Sigmoid colon (tissue), 7 donors: ENCODE measurements at places on chromosomes 11 and 22. TPM values are rescaled to one million over a fixed set of nuclear protein-coding genes. Genes with fewer than 3 reads are reported as not detected.

The TPP1 gene
- 39.8 TPM for total RNA-seq

The SAA1 gene
- total RNA-seq, result 1.9 TPM

The PHF21A gene
- 53.5 TPM for total RNA-seq

The NFAM1 gene
- 2.5 TPM for total RNA-seq

The HTR3A gene
- 1.6 TPM for total RNA-seq

The OR8H1 gene
- not detected for total RNA-seq

The RAB30 gene
- total RNA-seq, result 28.5 TPM

The NRXN2 gene
- 20.5 TPM for total RNA-seq

The KRTAP5-9 gene
- total RNA-seq, result not detected

The DERL3 gene
- 0.36 TPM for total RNA-seq

The TRIM3 gene
- total RNA-seq, result 22.5 TPM

The OR52L1 gene
- not detected for total RNA-seq

The LGR4 gene
- 38.7 TPM for total RNA-seq

The SUSD2 gene
- total RNA-seq, result 3.0 TPM

GRCh38 chr11:126186708-126187529 is 24.5 kb downstream of the RPUSD4 start:
- DNase-seq, result no peak

GRCh38 chr11:103929170-103929903 is 107.1 kb upstream of the DDI1 start:
- no peak for DNase-seq

GRCh38 chr22:38041760-38042487 is 15.3 kb upstream of the PICK1 start:
- no peak for DNase-seq

DNA sequence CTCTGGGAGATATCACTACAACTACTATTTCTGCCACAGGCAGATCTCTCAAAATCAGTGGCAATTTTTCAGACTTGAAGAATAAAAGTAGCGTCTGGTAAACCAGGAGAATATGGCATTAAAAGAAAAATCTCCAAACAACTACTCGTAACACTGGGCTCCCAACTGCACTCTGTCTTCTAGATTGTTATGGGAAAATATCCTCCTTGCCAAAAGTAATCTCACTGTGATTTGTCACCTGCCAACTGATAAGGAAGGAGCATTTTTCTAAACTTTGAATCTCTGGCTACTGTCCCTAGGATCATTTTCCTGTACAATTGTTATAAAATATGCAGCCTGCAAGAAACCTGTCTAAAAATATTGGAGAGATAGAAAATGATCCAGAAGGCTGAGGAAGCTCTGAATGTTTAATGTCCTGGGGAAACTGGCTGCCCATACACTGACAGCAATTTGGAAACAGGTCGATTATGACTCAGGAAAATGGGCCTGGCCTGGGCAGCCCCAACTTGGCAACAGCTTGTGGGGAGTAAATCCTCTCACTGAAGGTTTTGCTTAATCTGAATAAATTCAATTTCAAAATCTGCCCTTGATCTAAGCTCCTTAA is 90.5 kb upstream of the DBX1 start:
- DNase-seq, result no peak

- DNase-seq, result no peak
These were observed 9.8 kb downstream of the MCAT start for GRCh38 chr22:43133401-43133800.

- no peak for DNase-seq
These were observed 3.7 kb downstream of the MPZL2 start for GRCh38 chr11:118260353-118260752.

GRCh38 chr11:121570453-121570852 is 117.7 kb upstream of the SORL1-AS1 start:
- no peak for DNase-seq

- DNase-seq, result no peak
These were observed 66.4 kb downstream of the SGSM3 start for GRCh38 chr22:40436505-40437431.

- DNase-seq, result no peak
These were observed 12.0 kb upstream of the LAYN start for GRCh38 chr11:111528557-111528956.

- DNase-seq, result no peak
These were observed 9.8 kb downstream of the SLC15A3 start for GRCh38 chr11:60942219-60942618.

GRCh38 chr11:12680246-12680939 is 6.2 kb downstream of the TEAD1 start:
- peak; percentile 95 for DNase-seq

DNA sequence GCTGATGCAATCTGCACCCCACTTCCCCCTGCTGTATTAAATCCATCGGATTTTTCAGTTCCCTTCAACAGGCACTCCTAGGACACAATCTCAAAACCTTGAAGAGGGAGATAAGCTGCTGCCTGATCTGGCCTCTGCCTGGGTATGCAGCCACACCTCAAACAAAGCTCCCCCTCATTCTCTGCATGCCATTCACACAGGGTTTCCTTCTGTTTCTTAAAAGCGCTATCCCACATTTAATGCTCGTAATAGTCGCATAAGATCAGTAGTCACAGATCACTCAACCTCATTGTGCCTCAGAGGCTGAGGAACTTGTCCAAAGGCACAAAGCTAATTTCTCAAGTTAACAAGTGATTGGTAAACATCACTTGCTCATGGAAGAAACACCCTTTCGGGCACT is 34.0 kb downstream of the UQCR10 start:
- no peak for DNase-seq

DNA sequence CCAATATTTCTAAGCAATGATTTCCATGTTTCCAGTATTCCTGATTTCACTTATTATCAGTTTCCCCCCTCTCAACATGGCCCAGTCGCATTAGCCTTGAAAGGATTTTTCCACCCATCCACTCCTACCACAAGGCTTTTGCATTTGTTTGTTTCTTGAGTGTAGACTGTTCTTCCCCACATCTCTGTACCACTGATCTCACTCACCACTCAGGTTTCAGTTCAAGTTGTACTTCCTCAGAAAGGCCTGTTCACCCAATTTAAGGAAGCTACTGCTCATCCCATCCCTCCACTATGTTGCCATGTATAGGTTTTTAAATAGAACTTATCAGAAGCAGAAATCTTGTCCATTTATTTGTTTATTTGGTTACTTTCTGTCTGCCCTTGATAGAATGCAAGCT is 472.3 kb downstream of the FAM181B start:
- no peak for DNase-seq

DNA sequence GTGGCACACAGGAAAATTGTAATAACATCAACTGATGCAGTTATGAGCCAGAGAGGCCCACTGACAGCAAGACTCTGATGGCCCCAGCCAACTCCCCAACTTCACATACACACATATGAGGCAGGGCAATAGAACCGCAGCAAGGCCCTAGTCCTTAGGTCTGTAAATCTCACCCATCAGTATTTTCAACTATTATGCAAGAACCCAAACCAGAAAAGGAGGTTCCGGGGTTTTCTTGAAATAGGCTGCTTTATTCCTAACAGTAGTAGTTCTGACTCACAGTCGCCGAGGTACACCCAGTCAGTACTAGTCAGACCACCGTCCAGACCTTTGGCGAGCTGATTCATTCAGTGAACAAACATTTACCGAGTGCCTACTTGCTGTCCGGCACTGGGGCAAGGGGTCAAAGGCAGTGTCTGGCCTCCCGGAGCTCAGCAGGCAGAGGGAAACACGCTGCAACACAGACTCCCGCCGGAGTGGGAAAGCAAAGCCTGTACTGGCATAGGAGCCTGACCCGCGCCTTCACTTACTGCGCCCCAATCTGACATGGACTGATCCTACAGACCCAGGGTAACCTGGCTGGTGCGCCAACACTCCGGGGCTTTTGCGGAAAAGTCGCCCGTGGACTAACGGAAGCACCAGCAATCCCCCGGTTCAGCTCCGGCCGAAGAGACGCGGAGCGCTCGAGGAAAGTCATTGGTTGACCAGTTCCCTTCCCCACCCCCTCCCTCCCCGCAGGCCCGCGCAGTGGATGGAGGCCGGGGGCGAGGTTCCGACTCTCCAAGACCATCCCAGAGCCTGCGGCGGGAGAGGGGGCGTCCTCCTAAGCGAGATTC is 1.3 kb downstream of the PLEKHA7 start:
- peak; percentile 74 for DNase-seq

- DNase-seq, result no peak
These were observed 4.3 kb downstream of the INPPL1 start for GRCh38 chr11:72228844-72229231.
